Activated CD4-positive, alpha-beta T cell treated with anti-CD3 and anti-CD28 coated beads, Interleukin-2, amount 50 U/mL, for 48 hours (primary cell): ENCODE measurements at places on chromosomes 6 and 20.
A peak's percentile ranks its signal among the peaks of the same experiment; 100 is the strongest.

DNA sequence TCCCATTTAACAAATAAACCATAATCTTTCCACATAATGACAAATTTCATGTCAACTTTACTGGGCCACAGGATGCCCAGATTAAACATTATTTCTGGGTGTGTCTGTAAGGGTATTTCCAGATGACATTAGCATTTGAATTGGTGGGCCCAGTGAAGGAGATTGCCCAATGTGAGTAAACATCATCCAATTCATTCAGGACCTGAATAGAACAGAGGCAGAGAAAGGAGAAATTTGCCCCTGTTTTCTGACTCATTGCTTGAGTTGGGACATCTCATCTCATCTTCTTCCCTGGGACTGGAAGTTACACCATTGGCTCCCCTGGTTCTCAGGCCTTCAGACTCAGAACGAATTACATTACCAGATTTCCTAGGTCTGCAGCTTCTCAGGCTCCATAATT, 142.9 kb downstream of the TPBG start:
- DNase-seq = no peak

GRCh38 chr6:168293636-168294530, 25.7 kb downstream of the DACT2 start:
- no peak for DNase-seq

DNA sequence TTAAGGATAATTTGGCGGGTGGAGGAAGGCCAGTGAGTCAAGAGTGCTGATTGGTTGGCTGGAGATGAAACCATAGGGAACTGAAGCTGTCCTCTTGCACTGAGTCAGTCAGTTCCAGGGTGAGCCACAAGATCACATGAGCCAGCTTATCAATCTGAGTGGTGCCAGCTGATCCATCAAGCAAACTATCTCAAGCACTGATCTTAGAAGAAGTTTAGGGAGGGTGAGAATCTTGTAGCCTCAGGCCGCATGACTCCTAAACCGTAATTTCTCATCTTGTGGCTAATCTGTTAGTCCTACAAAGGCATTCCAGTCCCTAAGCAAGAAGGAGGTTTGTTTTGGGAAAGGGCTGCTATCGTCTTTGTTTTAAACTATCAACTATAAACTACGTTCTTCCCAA, 954.3 kb downstream of the KIF16B start:
- DNase-seq = no peak

DNA sequence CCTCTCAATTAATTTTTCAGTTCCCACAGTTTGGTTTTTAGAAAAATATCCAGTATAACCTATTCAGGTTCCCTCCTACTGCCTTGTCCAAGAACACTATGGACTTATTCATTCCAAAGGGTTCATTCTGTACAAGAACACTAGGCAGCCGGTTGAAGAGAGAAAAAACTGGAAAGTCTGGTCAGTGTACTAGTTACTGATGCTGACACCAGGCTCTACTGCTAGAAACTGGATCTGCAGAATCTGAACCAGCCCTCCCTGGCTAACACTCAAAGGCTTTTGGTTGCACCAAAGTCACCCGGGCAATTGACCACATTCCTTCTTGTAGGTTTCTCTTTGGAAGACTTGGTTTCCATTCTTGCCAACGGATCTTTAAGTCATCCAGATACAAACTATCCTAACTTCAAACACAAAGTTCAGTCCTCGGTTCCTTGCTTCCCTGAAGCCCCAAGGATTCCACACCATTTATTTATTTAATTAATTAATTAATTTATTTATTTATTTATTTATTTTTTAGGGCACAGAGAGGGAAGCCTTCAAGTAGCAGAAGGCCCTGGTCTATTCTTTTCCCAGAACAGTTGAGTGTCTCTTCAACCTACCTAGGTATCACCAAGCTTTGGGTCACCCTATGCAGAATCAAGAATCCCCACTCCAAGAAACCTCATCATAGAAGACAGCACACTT, 268.1 kb downstream of the ADGB start:
- DNase-seq = no peak

- no peak for DNase-seq
Observed at GRCh38 chr6:46104209-46104608, 25.6 kb upstream of the ENPP4 start.

DNA sequence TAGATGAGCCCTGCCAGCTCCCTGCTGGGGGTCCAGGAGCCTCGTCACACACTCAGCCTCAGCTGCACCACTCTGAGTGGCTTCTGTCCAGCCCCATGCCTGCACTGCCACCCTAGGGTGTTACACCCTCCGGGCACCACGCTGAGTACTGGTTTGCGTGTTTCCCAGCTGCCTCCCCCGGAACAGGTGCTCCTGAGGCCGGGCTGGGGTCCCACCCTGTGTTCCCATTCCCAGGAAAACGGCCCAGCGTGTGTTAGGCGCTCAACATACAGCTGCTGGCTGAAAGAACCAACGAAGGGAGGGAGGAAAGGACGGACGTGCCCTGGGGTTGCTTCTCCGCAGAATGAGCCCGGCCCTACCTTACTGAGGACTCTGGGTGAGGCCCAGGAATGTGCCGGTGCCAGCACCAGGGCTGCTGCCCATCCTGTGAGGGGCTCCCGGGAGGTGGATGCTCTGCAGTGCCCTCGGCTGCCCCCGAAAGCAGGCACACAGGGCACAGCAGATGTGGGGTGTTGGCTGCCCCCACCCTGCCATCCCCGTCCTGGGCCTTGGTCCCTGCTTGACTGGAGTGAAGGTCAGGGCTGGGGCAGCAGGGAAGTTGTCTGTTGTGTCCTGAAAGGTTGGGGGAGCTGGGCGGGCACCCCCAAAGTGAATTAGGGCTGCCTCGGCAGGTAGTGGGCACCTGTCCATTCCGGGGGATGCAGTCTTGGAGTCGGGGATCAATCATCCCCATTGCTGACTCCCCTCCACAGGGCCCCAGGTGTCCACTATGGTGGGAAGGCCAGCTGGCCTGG, 16.3 kb downstream of the LAMA5 start:
- no peak for DNase-seq

GRCh38 chr20:13458860-13459451, 179.8 kb downstream of the TASP1 start:
- DNase-seq = peak; percentile 2

- DNase-seq = no peak
Observed at GRCh38 chr6:31761343-31761742, 1.1 kb upstream of the SAPCD1 start.

GRCh38 chr6:68087399-68088133, 547.5 kb upstream of the ADGRB3 start:
- DNase-seq = no peak
